ENCODE measurements at places on chromosomes 6 and 20.

GRCh38 chr20:58503668-58504067 is 11.5 kb downstream of the APCDD1L start:
- no peak for DNase-seq

GRCh38 chr6:163057260-163057659 is 329.5 kb downstream of the PACRG start:
- no peak for DNase-seq

- no peak for DNase-seq
Observed at GRCh38 chr6:7151381-7151780, 43.6 kb downstream of the RREB1 start.

GRCh38 chr6:37442416-37443215 is 9.6 kb downstream of the CMTR1 start:
- peak; percentile 37 for DNase-seq

DNA sequence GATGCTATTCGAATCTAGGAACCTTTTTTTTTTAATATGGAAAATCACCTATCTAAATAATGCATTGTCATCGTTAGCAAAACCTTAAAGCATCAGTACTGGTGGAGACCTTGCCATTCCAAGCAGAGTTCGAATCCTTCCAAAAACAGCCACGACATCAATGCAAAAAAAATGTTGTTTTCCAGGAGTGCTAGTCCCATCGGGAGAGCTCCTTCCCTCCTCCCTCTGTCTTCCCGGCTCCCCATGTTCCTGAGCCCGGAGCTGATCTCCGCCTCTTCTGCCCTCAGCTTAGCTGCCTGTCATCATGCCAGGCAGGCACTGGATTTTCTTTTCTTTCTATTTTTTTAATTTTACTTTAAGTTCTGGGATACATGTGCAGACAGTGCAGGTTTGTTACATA is 153.6 kb upstream of the QKI start:
- no peak for DNase-seq

- DNase-seq = no peak
Observed at GRCh38 chr20:47861116-47861515, 75.8 kb upstream of the SULF2 start.

- DNase-seq = no peak
Observed at GRCh38 chr6:14887986-14888574, 357.8 kb upstream of the JARID2 start.

GRCh38 chr20:18048176-18048575 is 9.5 kb downstream of the OVOL2 start:
- no peak for DNase-seq

- no peak for DNase-seq
Observed at GRCh38 chr6:106257195-106257594, 68.4 kb downstream of the ATG5 start.

GRCh38 chr6:75495011-75495410 is 1.4 kb upstream of the FILIP1 start:
- DNase-seq = no peak

DNA sequence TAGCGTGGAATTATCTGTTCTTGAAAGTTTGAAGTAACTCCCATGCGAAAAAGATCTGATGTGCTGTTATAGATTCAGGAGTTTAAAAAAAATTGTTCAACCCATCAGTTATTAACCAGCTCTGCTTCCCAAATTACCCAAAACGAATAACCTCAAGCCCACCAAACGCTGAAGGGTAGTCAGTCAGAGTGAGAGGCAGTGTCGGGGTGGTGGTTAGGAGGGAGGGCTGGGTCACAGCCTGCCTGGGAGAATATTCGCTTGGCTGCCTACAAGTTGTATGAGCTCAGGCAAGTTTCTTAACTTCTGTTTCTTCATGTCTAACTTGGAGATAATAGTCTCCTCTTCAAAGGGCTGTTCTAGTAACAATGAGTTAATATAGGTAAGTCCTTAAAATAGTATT is 114.6 kb downstream of the JPH2 start:
- no peak for DNase-seq

GRCh38 chr6:43812850-43813578 is 43.0 kb downstream of the VEGFA start:
- DNase-seq = no peak

- peak; percentile 75 for DNase-seq
Observed at GRCh38 chr6:75296811-75297779, 12.5 kb upstream of the TMEM30A start.

DNA sequence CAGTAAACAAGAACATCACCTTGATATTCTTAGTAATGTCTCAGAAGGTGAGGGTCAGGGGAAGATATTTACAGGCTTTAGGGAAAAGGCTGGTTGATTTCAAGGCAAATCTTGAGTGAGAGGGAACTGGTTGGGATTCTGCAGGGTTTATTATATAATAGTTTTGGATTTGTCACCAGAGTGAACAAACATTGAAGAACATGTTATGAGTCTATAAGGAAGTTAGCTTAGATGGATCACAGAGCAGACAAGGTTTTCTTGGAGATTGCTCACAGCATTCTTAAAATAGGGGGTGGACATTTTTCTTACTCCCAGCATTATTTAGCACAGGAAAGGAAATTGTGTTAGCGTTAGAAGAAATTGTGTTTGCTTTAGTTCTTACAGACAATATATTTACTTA is 324.9 kb downstream of the LAMA2 start:
- no peak for DNase-seq

GRCh38 chr20:17909869-17910321 is 58.7 kb downstream of the SNX5 start:
- DNase-seq = peak; percentile 11

GRCh38 chr6:21593412-21593926 is at the start of gene SOX4:
Gene SOX4, plus strand, starts transcription at chr6:21593751. Its CDS starts 784 bp downstream, at chr6:21594535.
- DNase-seq = peak; percentile 97

GRCh38 chr20:17654649-17655285 is 27.3 kb downstream of the RRBP1 start:
- DNase-seq = peak; percentile 60

DNA sequence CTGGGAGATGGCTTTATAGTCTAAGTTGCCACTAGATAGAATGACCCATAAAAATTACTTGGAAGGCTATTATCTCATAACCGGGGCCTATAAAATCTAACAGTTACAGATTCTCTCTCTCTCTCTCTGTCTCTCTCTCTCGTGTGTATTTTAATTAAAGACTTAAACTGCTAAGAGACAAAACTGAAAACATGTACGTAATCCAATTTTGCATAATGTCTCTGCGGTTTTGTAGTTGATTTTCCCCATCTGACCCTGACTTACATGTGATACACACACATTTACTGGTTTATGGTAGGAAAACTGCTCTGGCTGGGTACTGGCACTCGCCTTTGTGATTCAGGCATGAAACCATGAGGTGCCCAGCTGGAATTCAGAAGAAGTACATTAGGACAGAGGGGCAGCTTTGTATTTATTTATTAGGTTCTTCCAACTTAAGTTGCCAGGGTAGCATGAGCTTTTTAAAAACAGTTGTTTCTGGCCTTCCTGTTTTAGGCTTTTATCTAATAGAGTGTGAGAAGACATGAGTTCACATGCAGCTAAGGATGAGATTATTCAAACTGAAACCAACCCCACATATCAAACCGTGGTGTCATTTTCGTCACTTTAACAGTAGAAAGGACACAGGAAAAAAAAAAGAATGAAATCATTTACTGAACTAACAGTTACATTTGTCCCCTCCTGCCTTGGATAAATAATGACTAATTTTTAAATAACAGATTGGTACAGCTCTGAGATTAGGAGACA is 182.5 kb downstream of the GMPR start:
- peak; percentile 95 for DNase-seq

- peak; percentile 58 for DNase-seq
Observed at GRCh38 chr6:129889580-129889979, 28.5 kb upstream of the TMEM244 start.

DNA sequence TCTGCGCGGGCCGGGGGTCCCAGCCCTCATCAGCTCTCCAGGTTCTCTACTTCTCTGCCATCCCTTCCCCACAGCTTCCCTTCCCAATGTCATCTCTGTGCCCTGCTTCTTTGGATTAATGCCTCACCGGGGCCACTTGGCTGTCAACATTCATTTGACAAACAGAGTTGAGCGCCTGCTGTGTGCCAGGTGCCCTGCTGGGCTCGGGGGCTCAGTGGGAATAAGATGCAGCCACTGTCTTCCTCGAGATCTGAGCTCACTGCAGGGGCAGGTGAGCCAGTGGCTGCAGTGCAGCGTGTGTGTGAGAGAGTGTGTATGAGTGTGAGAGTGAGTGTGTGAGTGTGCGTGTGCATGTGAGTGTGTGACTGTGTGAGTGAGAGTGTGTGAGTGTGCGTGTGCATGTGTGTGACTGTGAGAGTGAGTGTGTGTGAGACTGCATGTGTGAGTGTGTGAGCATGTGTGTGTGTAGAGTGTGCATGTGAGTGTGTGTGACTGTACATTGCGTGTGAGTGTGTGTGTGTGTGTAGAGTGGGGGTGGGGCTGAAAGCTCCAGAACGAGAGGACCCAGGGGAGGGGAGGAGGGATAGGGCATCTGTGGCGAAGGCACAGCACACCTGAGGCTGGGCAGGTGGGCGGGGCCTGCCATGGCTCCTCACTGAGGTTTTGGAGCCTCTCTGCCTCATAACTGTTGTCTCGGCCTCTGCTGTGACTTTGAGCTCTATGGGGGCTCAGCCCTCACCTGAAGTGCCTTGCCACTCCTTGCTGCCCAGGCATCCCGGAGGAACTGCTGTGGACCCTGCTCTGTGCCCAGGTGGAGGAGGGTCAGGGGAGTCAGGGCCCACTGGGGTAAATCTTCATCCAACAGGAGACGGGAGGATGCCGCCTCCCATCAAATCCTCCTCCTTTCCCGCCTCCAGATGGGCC is 36.5 kb upstream of the PHACTR3 start:
- DNase-seq = no peak

DNA sequence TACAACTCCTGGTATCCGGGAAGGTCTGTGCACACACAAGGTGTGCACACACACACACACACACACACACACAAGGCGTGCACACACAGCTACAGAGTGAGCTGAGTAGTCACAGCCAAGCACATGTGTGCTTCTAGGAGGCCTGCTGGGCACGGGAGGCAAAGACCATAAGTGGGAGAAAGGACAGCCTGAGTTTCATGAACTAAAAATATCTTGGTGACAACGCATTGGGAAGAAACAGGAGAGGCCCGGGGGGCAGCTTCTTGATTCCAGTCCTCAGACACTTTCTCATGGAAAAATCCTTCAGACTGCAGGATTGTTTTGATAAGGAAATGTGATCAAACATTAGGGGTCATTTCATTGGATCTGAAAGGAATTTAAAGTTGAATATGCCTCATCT is 2.6 kb downstream of the TRAF3IP2 start:
- peak; percentile 79 for DNase-seq

DNA sequence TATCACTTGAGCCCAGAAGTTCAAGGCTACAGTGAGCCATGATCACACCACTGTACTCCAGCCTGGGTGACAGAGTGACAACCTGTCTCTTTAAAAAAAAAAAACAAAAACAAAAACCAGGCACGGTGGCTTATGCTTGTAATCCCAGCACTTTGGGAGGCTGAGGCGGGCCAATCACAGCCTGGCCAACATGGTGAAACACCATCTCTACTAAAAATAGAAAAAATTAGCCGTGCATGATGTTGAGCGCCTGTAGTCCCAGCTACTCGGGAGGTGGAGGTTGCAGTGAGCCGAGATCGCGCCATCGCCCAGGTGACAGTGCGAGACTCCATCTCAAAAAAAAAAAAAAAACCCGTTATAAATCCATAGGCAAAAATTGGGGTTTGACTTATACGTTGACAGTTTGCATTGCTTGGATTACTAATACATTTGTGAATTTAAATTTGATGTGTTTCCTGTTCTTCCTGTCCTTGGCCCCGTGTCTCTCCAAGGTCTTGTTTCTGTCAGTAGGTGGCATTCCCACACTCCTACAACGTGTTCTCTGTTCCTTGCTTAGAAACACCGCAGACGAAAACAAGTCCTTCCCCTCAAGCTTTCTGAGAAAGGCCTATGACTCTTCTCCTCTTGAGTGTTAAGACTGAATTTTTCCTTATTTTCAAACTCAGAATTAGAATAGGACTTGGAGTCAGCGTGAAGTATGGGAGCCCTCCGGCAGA is 147.0 kb downstream of the DTNBP1 start:
- no peak for DNase-seq

DNA sequence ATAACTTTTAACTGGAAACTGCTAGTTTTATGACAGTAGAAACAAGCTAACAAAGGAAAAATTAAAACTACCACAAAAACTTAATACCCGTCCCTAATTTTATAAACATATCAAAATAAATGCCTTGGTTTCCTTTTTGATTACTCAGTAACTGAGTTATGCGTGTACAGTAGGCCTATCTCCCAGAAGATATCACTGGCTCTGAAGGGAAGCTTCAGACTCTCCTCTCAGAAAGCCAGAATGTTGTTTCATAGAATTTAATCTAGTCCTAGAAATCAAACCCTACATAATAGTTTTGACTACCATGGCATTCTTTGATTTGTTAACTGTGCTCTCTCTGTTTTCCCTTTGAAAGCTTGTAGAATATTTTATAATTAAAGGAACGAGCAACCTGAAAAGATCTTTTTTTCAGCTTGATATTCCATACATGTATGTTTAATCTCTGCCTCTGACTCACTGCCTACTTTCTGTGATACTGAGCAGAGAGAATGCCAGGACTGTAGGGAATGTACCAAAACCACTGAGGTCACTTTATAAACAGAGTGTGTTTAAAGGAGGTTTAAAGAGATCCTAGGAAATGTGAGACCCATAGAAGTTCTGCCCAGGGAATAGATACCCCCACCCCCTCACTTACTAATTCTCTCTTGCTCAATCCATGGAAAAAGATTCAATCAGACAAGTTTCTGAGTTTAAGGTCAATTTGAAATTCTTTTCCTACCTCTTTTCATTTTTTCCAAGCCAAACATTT is 311.5 kb downstream of the HDGFL1 start:
- DNase-seq = peak; percentile 97

- DNase-seq = no peak
Observed at GRCh38 chr6:121694801-121695251, 259.4 kb downstream of the GJA1 start.

DNA sequence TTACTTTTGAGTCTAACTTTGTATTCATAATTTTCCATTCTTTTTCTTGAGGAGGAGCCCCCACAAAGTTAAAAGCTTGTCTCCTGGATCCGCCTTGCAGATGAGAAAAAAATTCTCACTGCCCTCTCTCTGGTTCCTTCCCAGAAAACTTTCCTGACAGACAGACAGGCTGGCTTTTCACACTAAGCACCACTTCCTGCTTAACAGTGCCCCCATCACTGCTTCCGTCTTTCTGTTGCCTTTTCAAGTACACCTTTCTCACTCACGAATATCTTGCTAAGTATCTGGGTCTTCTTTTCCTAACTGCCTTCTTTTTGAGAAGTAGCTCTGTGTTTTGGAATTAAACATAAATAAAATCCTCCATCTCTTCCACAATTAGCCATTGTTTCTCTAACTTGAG is 19.8 kb upstream of the LMBRD1 start:
- DNase-seq = no peak

DNA sequence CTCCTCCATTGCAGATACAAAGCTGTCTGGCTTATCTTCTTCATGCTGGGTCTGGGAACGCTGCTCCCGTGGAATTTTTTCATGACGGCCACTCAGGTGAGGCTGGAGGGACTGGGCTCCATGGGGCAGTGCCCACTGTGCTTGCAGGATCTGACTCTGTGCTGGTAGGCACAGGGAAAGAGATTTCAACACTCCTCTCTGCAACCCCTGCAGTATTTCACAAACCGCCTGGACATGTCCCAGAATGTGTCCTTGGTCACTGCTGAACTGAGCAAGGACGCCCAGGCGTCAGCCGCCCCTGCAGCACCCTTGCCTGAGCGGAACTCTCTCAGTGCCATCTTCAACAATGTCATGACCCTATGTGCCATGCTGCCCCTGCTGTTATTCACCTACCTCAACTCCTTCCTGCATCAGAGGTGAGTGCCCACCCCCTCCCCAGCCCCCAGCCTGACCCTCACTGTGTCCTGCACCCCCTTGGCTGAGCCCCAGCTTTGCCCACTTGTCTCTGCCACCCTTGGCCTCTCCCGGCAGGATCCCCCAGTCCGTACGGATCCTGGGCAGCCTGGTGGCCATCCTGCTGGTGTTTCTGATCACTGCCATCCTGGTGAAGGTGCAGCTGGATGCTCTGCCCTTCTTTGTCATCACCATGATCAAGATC is 6.1 kb downstream of the SLC29A1 start:
- no peak for DNase-seq
